ENCODE measurements at places on chromosomes 11 and 22. TPM values are rescaled to one million over a fixed set of nuclear protein-coding genes. Genes with fewer than 3 reads are reported as not detected.

The FXYD6 gene
- total RNA-seq, result 61.2 TPM

The C11orf87 gene
- total RNA-seq, result 0.09 TPM

The IGLL5 gene
- 11.1 TPM for total RNA-seq

The RHOG gene
- total RNA-seq, result 86.5 TPM

The GPR83 gene
- total RNA-seq, result not detected

The OTOG gene
- not detected for total RNA-seq

The SUSD2 gene
- 200 TPM for total RNA-seq

The TMEM134 gene
- 49.1 TPM for total RNA-seq

The TNNT3 gene
- total RNA-seq, result 4.7 TPM

The DYNC2H1 gene
- total RNA-seq, result 22.1 TPM

The CYP2D6 gene
- total RNA-seq, result 1.4 TPM

The OR10D3 gene
- total RNA-seq, result not detected

The CHRM1 gene
- total RNA-seq, result 6.8 TPM

The XRRA1 gene
- 10.0 TPM for total RNA-seq

The METTL15 gene
- total RNA-seq, result 15.2 TPM

The DEPDC7 gene
- total RNA-seq, result 0.71 TPM

The KREMEN1 gene
- total RNA-seq, result 23.5 TPM

The CEP126 gene
- 6.4 TPM for total RNA-seq

The OR4D5 gene
- not detected for total RNA-seq

The XNDC1N gene
- 9.1 TPM for total RNA-seq

The ARFGAP2 gene
- 90.9 TPM for total RNA-seq
